Daoy (cell line): ENCODE measurements at places on chromosomes 5 and 9.

DNA sequence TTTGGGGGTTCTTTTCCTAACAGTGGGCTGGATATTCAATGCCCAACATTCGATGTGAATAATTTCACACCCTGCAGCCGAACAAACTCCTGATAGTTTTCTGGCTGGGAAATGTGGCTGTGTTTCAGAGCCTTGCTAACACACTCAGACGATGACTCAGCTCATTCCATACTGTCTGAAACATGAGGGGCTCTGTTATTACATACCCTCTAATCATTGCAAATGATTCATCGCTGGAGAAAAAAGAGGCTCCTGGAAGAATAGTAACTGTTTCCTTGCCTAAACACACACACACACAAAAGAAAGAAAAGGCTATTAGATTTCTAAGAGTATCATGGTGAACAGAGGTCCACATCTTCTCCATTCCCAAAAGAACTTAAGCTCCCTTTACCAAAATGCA, 75.8 kb downstream of the OXCT1 start:
- peak; percentile 92 for DNase-seq

- no peak for DNase-seq
These were observed 366.0 kb downstream of the BRINP1 start for GRCh38 chr9:119003201-119003611.

DNA sequence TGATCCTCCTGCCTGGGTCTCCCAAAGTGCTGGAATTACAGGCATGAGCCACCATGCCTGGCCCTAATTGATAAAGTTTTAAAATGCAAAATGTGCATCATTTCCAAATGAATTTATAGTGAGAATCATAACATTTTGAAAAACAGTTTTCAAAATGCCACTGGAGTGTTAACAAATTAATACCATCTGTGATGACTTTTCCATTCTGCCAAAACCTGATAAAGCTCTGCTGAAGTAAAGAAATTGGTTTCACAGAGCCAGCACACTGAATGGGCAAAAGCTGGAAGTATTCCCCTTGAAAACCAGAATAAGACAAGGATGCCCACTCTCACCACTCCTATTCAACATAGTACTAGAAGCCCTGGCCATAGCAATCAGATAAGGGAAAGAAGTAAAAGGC, 89.6 kb downstream of the MUSK start:
- no peak for DNase-seq

GRCh38 chr5:153624451-153624765, 133.9 kb downstream of the GRIA1 start:
- DNase-seq, result peak; percentile 44

- DNase-seq, result peak; percentile 31
These were observed 127.1 kb downstream of the RNF180 start for GRCh38 chr5:64292611-64293215.

- DNase-seq, result no peak
These were observed 64.9 kb downstream of the GOLPH3 start for GRCh38 chr5:32109236-32109635.

- DNase-seq, result no peak
These were observed 5.1 kb downstream of the MAP1B start for GRCh38 chr5:72112389-72112788.

DNA sequence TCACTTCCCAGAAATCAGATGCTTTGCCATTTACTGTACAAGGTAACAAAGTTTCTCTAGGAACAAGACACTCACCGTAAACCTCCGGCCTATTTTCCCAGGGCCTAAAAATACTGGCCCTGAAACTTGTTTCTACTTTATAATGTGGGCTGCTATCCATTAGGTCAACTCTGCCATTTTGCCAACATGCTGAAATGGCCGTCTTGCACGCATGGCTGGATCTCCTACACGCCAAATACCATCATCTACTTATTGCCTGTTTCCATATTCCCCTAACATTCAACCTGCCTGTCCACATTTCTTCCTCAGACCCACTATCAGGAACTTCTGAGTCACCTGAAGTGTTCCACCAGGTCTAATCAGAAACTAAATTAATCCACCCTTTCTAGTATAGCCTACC, 4.7 kb downstream of the TBCA start:
- no peak for DNase-seq

DNA sequence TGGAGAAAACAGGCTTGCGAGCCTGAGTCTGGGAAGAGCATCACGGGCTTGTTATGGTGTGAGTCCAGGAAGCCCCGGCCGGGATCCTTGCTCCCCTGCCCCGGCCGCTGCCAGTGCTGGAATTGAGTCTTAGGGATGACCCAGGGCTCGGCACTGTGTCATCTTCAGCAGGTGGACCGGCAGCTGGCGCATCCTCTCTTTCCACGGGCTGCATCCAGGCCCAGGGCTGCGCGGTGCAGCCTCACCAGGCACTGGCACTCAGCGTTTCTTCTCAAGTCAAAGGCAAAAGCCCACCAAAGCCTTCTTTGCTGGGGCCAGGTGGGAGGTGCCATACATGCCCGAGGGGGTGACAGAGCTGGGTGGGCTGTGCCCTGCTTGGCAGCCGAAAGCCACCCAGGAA, 46.6 kb downstream of the COL5A1 start:
- no peak for DNase-seq

DNA sequence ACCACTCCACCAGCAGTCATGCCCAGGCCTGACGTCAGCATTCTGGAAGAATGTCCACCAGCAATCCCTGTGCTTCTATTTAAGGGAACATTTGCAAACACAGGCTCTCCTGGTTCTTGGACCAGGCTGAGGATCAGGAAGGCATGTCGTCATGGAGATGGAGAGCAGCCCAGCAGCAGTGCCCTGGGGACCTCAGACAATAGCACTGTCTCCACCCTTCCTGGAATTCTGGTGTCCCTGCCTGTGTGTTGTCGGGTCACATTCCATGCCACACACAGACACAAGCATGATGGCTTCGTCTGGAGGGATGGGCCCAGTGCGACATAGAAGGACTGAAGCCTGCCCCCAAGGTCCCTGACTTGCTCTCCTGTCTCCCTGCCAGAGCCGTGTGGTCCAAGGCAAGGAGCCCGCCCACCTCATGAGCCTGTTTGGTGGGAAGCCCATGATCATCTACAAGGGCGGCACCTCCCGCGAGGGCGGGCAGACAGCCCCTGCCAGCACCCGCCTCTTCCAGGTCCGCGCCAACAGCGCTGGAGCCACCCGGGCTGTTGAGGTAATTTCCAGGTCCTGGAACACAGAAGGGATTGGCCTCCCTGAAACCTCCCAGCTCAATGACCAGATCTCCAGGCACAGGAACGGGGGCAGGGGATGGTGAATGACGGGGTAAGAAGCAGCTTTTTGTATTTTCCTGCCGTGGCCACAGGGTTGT, 43.8 kb downstream of the STOM start:
- DNase-seq, result no peak

GRCh38 chr9:94859226-94859625, 132.7 kb downstream of the AOPEP start:
- DNase-seq, result no peak

- DNase-seq, result no peak
These were observed 57.4 kb downstream of the PSMB7 start for GRCh38 chr9:124357721-124358361.

DNA sequence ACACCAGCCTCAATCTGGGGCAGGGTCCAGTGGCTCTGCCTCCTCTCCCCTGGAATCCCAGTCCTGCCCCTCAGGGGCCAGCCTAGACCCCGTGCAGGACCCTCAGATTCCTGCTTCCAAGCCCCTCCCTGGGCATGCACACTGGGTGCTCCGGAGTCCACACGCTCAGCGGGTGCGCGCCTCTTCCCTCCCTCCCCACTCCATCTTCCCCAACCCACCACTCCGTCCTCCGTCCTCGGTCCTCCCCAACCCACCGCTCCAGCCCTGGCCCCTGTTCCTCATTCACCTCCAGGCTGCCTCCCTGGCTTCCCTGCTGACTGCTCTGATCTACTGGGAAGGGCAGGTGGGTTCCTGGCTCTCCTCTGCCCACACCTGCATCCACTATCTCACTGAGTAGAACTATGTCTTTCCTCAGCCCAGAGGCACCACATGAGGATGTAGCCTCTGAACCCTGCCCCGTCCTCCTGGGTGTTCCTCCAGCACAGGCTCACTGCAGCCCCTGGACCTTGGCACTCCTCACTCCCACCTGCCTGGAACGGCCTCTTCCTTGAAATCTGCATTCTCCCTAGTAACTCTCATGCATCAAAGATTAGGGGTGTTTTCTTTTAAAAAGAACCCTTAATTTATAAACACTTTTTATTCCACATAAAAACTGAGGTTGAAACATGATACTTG, 92.8 kb downstream of the CAMSAP1 start:
- DNase-seq, result no peak

- no peak for DNase-seq
These were observed 15.5 kb upstream of the MARCHF6 start for GRCh38 chr5:10337986-10338385.

DNA sequence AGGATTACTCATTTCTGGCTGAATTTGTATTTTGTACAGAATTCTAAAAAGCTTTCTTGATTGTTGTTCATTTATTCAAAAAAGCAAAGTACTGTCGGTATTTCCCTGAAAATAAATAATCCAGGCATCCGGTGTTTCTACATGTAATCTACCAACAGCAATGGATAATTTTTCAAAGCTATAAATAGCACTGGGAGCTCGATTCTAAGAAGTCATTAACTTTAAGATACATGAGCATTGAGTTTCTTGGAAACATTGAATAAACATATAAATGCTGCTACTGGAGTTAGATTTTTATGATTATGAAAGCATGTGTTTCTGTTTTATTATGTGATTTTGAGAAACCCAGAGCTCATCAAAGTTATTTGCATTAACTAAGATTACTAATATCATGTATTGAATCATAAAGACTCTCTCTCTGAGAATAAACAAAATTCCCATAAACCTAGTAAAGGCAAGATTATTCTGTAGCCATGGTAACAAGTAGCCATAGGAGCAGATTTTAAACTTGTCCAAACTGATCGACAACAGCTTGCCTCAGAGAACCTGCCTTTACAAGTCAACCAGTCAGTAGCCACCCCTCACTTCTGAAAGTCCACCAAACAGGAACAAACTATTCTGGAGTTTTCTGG, 197.0 kb downstream of the DRD1 start:
- DNase-seq, result no peak

- DNase-seq, result no peak
These were observed 49.6 kb upstream of the PTGER4 start for GRCh38 chr5:40630126-40630525.

- DNase-seq, result no peak
These were observed 18.3 kb upstream of the IL13 start for GRCh38 chr5:132639706-132640130.

GRCh38 chr9:132365986-132366385, 11.2 kb upstream of the SETX start:
- no peak for DNase-seq

DNA sequence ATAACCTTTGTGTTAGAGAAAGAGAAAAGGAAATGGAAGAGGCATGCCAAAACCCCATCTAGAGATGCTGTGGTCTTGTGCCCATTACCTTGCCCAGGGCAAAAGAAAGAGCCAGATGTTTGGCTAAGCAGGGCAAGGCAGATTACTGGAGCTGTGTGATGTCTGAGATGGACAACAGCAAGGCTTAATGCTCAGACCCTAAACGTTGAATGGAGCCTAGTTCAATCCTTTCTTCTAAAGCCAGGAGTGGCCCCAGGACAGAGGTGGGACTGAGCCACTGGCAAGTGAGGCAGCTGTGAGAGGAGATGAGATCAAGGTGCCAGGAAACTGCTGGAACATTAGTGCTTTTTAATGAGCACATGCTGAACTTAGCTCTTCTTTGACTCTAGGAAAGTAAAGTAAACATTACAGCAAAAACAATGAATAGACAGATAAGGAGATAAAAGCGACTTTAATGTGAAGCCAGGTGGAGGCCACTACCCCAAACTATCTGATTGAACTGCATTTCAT, 143.0 kb upstream of the EGFLAM start:
- no peak for DNase-seq
